ENCODE measurements at places on chromosomes 1 and 21.

DNA sequence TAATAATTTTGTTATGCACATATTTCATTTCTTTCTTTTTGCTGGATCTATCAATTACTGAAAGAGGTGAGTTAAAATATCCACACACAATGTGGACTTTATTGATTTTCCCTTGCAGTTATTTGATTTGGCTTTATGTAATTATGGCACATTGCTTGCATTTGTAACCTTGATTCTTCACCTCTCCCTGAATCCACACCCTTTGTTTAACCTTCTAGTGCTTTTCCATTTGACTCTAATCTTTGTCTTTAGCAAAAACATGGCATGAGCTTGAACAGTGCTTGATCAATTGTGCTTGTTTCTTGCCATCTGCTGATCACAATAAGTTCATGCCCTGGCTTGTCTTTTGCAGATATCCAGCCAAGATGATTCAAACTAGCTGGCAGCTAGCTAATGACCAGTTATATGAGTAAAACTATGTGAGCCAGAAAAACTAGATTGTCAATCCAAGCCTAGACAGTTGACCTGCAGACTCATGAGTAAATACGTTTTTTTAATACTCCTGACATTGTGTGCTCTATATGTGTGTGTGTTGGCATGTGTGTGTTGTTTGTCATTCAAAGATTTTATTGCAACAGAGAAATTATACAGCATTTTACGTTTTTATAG is 899.2 kb downstream of the NCAM2 start:
- peak; percentile 44 for DNase-seq

GRCh38 chr21:25183577-25183976 is 423.7 kb downstream of the MRPL39 start:
- no peak for DNase-seq

GRCh38 chr21:40809673-40810197 is 37.2 kb downstream of the DSCAM start:
- DNase-seq: no peak

- DNase-seq: no peak
Measured at GRCh38 chr1:156480016-156480370, 20.6 kb downstream of the MEF2D start.

- no peak for DNase-seq
Measured at GRCh38 chr1:148347781-148348180, 135.3 kb downstream of the PPIAL4G start.

DNA sequence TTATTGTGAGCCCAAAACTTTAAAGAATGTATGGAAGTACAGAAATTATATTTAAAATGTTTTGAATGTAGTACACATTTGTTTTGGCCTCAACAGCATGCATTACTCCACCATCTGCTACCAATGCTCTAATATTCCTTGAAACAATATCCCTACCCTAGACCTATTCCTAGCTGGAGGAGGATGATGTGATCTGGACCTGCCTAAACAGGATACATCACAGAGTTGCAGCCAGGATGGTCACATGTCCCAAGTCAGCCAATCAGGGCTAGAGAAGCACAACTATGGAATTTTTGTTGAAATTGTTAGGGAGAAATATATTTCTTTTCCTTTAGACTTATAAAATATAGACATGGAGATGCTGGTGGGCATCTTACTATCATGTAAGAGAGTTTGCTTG is 623.3 kb upstream of the NR5A2 start:
- peak; percentile 32 for DNase-seq

- DNase-seq: peak; percentile 69
Measured at GRCh38 chr1:227058321-227058751, 118.2 kb downstream of the COQ8A start.

GRCh38 chr1:198734323-198735008 is 95.6 kb downstream of the PTPRC start:
- no peak for DNase-seq

DNA sequence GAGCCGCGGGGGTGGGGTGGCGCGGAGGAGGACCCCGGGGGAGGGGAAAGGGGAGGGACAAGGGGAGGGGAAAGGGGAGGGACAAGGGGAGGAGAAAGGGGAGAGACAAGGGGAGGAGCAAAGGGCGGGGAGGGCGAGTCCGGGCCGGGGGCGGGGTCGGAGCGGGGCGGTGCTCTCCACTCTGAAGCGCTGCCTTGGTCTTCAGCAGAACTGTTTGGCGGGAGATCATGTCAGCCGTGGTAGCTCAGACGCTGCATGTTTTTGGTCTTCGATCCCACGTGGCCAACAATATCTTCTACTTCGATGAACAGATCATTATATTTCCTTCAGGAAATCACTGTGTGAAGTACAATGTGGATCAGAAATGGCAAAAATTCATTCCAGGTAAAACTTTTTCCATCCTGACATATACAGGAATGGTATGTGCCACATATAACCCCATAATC is 420 bp downstream of the CFAP57 start:
- DNase-seq: peak; percentile 88

GRCh38 chr1:245516284-245516759 is 361.5 kb downstream of the KIF26B start:
- DNase-seq: peak; percentile 14

DNA sequence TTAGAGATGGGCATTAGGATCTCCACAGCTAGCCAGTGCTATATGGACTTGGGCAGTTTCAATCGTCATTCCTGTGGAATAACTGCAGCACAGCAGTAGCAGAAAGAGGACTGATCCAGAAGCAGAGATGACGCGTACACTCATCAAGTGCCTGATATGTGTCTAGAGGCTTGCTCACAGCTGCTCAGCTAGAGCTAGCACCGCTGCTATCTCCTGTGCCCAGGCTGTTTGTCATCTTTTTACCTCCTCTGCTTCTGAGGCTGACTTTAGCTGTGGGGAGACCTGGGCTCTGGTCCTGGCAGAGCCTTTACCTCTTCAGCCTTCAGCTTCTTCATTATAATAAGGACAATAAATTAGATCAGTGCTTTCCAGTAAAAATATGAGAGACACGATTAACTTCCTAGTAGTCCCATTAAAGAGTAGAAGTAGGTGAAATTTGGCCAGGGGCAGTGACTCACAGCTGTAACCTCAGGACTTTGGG is 5.3 kb downstream of the TENT5C start:
- DNase-seq: no peak

DNA sequence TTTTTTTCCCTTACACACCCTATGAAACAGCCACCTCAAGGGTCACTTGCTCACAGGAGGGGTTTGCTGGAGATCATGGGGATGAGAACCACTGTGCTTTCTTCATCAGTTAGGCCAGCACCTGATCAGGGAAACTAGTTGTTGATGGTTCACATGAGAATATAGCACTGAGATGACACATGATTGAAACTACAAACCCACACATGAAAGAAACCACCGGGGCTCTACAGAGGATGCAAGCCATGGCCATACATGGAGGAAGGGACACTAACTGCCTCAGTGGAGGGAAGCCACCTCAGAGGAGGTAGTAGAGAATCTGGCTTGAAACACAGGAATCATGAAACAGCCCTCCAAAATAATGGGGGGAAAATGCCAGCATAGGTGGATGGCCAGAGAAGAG is 63.2 kb downstream of the PRKAB2 start:
- no peak for DNase-seq

- no peak for DNase-seq
Measured at GRCh38 chr1:201576914-201577313, 38.0 kb downstream of the NAV1 start.

Data from fibroblast of mammary gland (primary cell).